ENCODE measurements at places on chromosomes 11 and 22.
A peak's percentile ranks its signal among the peaks of the same experiment; 100 is the strongest.

GRCh38 chr11:1193326-1194230, 29.3 kb upstream of the MUC5B start:
- no peak for DNase-seq

GRCh38 chr11:12066056-12066798, 44.2 kb upstream of the MICAL2 start:
- peak; percentile 85 for DNase-seq

DNA sequence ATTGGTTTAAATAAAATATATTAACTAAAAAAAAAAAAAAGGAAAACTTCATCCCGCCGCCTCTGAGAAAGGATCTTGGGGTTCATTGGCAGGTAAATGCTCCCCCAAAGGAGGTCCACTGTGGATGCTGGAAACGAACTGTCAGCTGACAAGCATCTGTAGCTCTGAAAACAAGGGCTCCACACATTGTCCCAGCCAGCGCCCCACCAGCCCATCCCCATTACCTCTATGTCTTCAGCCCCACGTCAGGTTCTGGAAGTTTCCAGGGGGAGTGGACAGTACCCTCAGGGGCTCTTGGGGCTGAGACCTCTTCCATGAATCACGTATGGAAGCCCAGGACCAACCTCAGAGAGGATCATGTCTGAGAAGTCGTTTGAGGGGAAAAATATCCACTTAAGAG, 66.4 kb upstream of the WNT7B start:
- no peak for DNase-seq

DNA sequence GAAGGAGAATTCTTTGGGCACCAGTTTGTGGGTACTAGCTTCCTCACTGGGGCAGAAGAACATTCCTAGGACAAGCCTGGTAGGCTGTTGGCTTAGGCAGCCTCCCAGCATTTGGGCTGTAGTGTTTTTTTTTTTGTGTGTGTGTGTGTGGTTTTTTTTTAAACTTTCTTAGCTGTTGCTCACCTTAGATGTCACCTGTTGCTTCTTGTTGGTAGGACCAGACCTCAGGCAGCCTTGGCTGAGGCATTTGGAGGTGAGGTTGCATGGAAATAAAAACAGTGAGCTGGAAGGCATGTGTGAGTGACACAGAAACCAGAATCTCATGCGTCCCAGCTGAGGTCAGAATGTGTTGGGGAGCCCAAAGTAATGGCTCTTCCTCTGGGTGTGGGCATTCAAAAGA, 21.3 kb downstream of the AMPD3 start:
- DNase-seq: no peak

DNA sequence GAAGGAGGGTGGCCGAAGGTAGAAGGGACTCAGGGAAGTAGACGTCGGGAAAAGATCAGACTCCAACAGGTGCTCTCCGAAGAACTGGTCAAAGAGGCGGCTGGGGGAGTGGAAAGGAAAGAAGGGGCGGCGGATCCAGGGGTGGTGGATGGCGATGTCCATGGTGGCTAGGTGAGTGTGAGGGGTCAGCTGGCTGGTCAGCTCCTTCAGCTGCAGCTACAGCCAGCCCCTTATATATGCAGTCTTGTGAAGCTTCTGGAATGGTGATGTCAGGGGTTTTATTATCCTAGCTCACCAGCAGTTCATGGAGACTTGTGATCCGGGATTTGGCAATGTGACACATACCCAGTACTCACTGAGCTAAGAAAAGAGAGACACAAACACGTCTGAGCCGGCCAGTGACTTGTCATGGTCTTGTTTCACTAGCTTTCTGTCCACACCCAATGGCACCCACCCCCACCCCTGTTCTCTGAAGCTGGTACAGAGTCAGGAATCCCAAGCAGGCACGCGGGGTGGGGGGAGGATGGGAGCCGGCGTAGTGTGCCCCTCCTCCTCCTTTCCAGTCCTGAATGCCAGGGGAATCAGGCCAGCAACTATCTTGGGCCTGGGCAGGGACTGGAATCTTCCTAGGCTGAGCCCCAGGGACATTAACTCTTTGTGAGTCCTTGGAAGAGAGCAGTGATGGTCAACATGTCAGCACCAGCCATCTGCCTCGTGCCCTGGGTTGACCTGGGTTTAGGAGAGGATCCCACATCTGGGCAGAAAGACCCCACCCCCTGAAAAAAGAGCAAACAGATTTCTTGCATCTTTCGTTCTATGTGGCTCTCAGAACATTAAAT, at the start of gene CRYAB:
CRYAB (minus strand) TSS at position 208 of the 839 bp plus-strand sequence; CDS start at position 162, 46 bp downstream.
- DNase-seq: no peak

DNA sequence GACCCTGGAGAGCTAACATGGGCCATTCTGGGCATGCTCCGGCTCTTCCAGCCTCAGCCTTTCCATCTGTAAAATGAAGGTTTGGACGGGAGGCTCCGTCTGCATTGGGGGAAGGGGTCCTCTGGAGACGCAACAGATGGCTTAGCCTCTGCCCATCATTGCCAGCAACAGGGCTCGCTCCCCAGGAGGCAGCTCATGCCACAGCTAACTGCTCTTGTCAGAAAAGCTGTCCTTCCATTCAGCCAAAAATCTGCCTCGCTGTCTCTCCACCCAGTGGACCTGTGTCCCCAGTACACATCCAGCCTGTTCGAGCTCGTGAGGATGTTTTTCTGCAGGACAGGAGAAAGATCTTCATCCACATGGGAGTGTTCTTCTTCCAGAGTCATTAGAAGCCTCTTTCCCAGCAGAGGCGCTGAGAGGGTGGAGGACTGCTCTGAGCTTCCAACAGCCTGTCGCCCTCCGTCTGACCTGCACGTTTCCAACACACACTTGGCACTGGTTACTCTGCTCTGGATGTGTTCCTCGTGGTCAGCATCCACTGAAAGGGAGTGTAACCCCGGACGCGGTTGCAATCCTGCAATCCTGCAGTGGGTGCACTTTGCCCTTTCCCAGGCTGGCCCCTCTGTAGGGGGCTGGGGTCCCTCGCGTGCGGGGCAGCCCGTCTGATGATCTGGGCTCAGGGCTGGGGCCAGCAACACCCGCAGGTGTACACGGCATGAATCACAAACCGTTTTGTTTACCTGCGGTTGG, 1340.9 kb downstream of the TBC1D22A start:
- no peak for DNase-seq
